ENCODE measurements at places on chromosomes 3 and 15.

DNA sequence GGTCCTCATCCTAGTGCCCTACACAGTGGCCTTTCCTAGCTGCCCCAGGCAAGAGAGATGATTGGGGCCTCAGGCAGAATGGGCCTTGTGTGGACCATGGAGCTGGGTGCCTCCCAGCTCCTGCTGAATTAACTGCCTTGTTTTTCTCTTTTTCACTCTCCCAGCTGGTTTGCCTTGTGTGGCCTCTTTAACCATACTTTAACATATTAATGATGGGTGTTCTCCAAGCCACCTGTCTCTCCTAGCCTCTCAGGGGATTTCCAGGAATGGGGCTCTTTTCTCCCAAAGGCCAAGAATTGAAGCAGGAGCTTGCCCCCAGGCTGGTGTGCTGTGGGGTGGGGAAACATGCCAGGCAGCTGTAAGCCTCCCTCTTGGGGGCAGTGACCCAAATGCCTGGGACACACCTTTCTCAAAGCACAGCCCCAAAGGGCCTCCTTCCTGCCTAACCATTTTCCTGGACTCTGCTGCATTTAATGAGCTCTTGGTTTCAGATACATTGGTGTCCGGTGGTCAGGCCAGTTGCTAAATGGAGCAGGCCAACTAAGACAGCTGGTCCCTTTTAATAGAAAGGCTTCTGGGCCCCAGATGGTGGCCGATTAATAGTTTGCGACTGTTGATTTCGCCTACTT, 5.6 kb downstream of the ALPK3 start:
- no peak for DNase-seq

GRCh38 chr3:65400899-65401298, 637.8 kb downstream of the MAGI1 start:
- no peak for DNase-seq

DNA sequence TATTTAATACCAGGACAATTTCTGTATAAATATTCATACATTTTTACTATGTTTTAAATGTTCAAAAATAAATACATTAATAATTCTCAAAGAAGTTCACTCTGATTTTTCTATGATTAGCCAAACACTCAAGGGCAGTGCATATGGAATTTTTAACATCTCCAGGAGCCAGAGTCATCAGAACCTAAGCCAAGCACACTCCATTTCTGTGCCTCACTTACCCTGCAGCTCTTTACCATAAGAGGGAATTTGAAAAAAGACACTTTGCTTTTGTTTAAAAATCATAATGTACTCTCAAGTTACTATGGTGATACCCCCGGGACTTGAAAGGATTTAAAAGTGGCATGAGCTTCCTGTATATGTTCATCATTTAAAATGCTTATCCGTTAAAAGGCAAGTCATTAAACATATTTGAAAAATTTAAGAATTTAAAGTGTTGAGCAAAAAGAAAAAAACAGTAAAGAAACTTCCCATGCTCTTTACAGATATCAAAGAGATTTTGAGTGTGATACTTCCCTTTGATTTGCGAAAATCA, 747.4 kb upstream of the NECTIN3 start:
- no peak for DNase-seq

GRCh38 chr15:66849746-66850077, 147.7 kb downstream of the SMAD6 start:
- DNase-seq = no peak

- no peak for DNase-seq
Measured at GRCh38 chr3:185270262-185270955, 16.6 kb upstream of the EHHADH start.

- DNase-seq = no peak
Measured at GRCh38 chr3:195767792-195768191, 43.9 kb downstream of the MUC4 start.

Data from stimulated activated CD8-positive, alpha-beta memory T cell treated with anti-CD3 and anti-CD28 coated beads, Interleukin-12 subunit alpha, Interleukin-12 subunit beta, amount 100 ng/mL, for 1 hour (primary cell).